Smooth muscle cell of trachea (primary cell): ENCODE measurements at places on chromosomes 2 and 18. TPM values are rescaled to one million over a fixed set of nuclear protein-coding genes. Genes with fewer than 3 reads are reported as not detected.

ARHGAP28 gene
- 13.4 and 21.5 TPM in 2 replicates for total RNA-seq

BMP10 gene
- not detected in 2 replicates for total RNA-seq

SIGLEC15 gene
- 3.1 and 5.7 TPM in 2 replicates for total RNA-seq

RBKS gene
- total RNA-seq, result 2.2 and 2.5 TPM in 2 replicates

TUBB8B gene
- not detected in 2 replicates for total RNA-seq

TRIM43 gene
- total RNA-seq, result not detected in 2 replicates

CCDC150 gene
- total RNA-seq, result 3.6 and 11.3 TPM in 2 replicates

SP140 gene
- total RNA-seq, result 0.33 and 0.87 TPM in 2 replicates

PSTPIP2 gene
- total RNA-seq, result 7.3 and 11.5 TPM in 2 replicates

DNAJC5G gene
- total RNA-seq, result not detected in 2 replicates

DUSP2 gene
- total RNA-seq, result 0.15 and 2.0 TPM in 2 replicates

ATP6V1C2 gene
- under 0.01 TPM in 1 of 2 replicates, not detected in the other for total RNA-seq

FZD7 gene
- 17.0 and 82.4 TPM in 2 replicates for total RNA-seq

RAD51AP2 gene
- total RNA-seq, result not detected in 2 replicates

MFSD2B gene
- 0.17 TPM in 1 of 2 replicates, not detected in the other for total RNA-seq

DSC3 gene
- total RNA-seq, result 0.15 and 0.33 TPM in 2 replicates

BUB1 gene
- total RNA-seq, result 5.0 and 65.7 TPM in 2 replicates

DYSF gene
- total RNA-seq, result 0.15 and 0.17 TPM in 2 replicates

NAT8 gene
- not detected in 2 replicates for total RNA-seq

DNPEP gene
- 90.3 and 157 TPM in 2 replicates for total RNA-seq

GKN1 gene
- total RNA-seq, result not detected in 2 replicates

GPBAR1 gene
- total RNA-seq, result not detected in 2 replicates

GALNT5 gene
- total RNA-seq, result 62.3 and 81.0 TPM in 2 replicates

MAPK4 gene
- total RNA-seq, result not detected in 2 replicates

HPCAL1 gene
- 16.6 and 42.5 TPM in 2 replicates for total RNA-seq

TUBA4B gene
- 0.17 TPM in 1 of 2 replicates, not detected in the other for total RNA-seq
